H4 (cell line): ENCODE measurements at places on chromosomes 7 and 10. TPM values are rescaled to one million over a fixed set of nuclear protein-coding genes. Genes with fewer than 3 reads are reported as not detected.

DNA sequence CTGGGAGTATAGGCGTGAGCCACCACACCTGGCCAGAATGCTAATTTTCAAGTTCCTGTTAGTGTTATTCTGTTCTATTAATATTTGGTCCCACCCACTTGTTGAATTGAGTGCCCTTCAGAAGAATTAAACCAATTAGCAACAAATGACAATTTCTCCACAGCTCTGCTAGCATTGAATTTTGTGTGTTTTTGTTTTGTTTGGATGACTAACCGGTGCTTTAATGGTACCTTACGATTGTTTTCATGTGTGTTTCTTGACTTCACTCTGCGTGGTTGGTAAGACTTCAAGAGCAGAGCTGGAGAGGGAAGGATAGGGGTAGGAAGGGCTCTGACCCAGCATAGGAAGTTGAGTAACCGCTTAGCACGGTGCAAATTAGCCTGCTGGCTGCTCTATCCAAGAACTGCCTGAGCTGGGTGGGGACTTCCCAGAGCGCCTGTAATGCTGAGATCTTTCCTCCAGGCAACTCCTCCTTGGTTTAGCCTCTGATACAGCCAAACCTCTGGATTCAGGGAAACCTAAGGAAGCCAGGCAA is 4.6 kb downstream of the ARPC1B start:
- peak; percentile 48 for DNase-seq

DNA sequence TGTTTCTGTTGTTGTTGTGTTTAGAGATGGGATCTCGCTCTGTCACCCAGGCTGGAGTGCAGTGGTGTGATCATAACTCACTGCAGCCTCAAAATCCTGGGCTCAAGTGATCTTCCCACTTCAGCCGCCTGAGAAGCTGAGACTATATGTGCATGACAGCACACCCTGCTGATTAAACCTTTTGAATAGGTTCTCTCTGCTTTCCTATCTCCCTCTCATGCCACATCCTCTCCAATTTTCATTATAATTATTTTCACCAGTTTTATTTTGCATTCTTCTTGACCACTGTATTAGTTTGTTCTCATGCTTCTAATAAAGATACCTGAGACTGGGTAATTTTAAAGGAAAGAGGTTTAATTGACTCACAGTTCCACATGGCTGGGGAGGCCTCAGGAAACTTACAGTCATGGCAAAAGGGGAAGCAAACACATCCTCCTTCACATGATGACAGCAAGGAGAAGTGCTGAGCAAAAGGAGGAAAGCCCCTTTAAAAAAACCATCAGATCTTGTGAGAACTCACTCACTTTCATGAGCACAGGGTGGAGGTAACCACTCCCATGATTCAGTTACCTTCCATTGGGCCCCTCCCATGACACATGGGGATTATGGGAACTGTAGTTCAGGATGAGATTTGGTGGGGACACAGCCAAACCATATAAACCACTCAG is 12.9 kb downstream of the AGK start:
- no peak for DNase-seq

DNA sequence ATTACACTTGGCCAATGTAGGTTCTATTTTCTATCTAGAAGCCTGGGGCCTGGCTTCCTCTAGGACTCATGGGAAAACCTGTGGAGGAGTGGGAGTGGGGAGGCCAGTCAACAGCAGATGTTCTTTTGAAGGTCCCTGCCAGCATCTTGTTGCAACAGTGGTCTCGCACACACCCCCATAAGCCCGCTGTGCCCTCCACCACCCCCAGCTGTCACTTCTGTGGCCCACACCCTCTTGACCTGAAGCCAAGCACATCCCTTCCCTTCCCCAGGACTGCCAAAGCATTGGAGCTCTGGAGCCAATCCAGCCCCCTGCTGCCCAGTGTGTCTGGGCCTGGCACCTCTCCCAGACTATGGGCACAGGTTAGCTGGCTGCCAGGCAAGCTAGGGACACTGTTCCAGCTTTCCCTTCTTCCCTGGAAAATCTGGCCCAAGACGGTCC is 1.9 kb upstream of the STX1A start:
- peak; percentile 94 for DNase-seq

The NODAL gene
- total RNA-seq: not detected in 2 replicates

The TEX47 gene
- not detected in 2 replicates for total RNA-seq

DNA sequence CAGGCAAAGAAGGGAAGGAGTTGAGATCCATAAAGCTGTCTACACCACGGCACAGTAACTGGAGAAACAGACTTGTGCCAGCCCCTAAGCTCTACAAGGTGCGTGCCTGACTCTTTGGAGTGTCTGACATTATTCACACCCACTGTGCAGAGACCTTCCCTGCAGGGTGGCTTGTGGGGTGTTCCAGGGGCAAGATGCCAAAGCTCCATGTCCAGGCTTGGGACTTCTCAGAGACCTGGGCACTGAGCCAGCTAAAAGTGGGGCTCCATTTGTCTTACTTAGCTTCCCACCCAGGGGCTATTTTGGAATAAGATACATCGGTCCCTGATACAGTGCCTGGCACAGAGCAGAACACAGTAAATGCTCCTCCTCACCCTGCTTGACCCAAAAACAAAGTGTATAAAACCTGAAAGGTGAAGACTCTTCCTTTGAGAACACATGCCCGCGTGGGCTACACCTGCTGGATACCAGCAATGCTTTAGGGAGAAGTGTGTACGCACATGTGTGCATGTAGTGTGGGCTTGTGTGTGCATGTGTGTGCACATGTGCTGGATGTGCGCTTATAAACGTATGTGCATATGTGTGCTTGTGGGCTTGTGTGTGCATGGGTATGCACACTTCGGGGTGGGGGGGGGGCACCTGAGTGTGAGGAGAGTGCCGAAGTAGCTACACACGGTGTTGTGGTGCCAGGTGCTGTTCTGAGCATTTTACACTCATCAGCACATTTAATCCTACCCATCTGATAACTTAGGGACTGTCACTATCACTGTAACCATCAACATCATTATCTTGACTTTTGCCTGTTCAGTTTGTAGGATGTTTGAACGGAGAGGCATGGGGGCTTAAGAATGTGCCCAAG is 143.0 kb downstream of the ARHGAP22 start:
- DNase-seq: no peak

DNA sequence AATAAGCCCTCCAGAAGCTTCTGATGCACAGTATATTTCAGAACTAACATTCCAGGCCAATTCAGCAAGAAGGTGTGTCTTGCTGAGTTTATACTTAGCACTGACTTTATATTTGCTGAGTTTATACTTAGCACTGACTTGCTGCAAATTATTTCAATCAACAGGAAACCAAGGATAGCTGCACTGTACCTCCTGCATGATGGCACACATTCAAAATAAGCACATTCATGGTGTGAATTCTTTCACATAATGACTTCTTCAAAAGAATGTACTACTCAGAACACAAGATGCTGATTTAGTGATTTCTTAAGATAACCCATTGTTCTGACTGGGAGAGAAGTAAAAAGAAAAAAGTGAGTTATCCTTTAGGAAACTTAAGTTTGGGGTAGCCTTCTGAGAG is 52.0 kb downstream of the JAZF1 start:
- no peak for DNase-seq

- DNase-seq: no peak
These were observed 21.6 kb downstream of the CHN2 start for GRCh38 chr7:29216128-29216527.
